Amygdala (tissue), 56 donors: ENCODE measurements at places on chromosomes 16 and 17.
A peak's percentile ranks its signal among the peaks of the same experiment; 100 is the strongest.

DNA sequence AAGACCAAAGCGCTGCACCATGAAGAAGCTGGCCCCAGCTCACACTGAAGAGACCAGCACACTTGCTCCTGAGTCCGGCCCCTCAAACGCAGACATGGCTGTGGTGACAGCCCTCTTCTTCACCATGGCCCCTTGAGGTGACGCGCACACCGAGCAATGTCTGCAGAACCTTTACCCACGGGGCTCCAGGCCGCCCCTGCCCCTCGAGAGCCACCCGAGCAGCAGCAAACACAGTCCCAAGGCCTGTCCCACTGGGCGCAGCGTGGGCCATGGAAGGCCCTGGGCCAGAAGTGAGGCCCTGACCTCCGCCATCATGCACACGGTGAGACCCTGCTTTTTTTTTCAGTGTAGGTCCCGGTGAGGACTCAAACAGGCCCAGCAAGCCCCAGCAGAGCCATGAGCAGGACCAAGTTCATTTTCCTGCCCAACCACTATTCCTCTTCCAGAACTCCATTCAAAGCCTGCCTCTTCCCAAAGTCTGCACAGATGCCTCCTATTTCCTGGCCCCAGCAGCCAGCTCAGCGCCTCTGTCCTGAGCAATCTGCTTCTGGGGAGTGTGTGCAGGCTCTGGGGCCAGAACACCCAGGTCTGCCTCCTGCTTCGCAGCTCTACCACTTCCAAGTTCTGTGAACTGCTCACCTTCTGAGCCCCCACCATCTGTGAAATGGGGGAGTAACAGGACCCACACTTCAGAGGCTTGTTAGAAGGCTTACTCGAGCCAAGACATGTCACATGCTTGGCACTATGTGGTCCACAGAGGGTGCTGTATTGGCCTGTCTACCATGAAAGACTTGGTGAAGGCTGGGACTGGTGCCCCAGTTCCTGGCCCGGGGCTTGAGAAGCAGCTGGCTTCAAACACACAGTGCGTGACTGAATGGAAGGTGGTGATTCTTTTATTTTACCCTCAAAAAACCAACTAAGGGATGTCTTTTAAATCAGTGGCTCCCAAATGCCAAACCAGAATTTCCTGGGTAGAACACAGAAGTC lies 35.7 kb upstream of the GSG1L start:
- no peak for DNase-seq

GRCh38 chr17:68605914-68606313 lies 4.7 kb upstream of the FAM20A start:
- no peak for DNase-seq

DNA sequence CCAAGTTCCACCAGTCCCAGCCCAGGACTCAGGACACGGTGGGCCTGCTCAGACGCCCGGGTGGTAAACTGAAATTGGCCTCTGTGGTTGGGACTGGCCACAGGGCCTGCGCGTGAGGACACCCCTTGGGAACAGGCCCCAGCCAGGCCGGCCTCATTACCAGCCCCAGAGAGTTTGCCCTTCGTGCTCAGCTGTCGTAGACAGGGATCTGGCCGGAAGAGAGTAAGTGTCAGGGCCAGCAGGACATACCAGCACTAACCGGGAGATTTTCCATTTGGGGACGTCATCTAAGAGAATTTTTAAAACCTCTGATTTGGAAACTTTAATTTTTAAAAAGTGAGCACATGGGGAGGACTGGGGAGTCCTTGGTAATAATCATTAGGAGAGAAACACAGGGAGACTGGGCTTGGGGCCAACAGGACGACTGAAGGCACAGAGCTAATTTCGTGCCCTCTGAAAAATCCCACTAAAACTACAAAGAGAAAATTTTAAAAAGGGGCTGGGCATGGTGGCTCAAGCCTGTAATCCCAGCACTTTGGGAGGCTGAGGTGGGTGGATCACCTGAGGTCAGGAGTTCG lies 2.4 kb upstream of the RBFOX3 start:
- no peak for DNase-seq

GRCh38 chr16:31427441-31428278 lies 500 bp downstream of the COX6A2 start:
- peak; percentile 48 for DNase-seq

GRCh38 chr17:79612468-79613194 lies 1.8 kb upstream of the RBFOX3 start:
- DNase-seq = peak; percentile 15

DNA sequence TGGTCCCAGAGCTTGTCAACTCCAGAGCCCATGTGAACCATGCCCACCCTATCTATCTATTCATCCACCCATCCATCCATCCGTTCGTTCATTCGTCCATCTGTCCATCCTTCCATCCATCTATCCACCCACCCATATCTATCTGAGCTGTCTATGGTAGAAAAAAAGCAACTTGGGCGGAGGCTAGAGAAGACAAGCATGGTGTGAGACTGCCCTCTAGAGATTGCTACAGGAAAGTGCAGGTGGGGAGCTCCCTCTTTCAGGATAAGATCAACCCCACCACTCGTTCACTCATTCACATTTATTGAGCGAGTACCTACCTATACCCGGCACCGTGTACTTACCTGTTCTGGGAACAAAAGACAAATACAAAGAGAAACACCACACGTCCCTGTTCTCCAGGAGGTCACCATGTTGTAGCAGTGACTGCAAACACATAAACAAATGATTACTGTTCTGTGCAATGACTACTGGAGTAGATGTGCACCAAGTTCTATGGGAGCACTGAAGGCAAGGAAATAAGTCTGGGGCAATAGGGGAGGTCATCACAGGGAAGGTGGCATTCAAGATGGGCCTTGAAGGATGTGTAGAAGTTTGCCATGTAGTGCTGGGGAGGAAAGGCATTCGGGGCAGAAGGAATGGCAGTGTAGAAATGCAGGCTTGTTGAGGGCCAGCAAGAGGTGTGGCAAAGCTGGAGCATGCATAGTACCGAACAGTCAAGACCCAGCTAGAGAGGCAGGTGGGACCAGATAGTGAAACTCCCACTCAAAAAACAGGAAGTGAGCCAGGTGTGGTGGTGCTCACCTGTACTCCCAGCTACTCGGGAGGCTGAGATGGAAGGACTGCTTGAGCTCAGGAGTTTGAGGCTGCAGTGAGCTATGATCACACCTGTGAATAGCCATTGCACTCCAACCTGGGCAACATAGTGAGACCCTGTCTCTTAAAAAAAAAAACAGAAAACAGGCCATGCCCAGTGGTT lies 13.4 kb upstream of the ATP5MC1 start:
- DNase-seq = peak; percentile 10

- DNase-seq = no peak
Measured at GRCh38 chr17:57623620-57624019, 121.5 kb downstream of the CCDC182 start.

GRCh38 chr17:42702446-42702845 lies 20.1 kb downstream of the CNTNAP1 start:
- DNase-seq = no peak

- no peak for DNase-seq
Measured at GRCh38 chr16:89090182-89090630, 3.4 kb upstream of the ACSF3 start.

DNA sequence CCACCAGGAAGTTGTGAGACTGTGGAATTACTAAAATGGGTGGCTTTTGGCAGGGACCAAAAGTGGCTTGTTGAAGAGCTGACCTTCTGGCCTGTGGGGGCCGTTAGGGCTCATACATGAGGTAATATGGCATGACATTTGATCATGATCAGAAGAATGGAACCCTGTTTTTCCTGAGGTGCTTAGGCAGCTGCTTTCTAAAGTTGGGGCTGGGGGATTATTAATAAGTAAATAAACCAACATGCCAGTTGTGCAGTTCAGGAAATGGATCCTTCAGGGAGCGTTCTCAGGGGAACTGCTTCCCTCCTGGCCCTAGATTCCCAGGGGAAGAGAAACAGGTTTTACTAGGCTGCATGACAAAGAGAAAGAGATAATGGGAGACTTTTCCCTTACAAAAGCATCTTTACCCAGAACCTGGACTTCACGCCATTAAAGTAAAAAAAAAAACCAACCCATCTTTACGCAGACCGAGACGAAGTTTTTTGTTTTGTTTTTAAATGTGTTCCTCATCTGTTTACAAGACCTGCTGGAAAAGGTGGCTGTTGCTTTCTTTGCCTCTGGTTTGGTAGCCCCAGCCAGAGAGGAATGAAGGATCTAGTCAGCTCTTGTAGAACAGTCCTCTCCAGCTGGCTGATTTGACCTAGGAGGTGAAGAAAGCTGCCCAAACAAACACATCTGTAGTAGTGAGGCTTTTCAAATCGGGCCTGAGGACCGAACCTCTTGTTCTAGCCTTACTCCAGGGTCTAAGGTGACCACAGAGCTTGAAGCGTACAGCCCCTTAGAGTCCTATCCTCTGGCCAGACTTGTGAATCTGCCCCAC lies 22.7 kb downstream of the YPEL2 start:
- no peak for DNase-seq

- DNase-seq = no peak
Measured at GRCh38 chr16:54325616-54326265, 39.2 kb upstream of the IRX3 start.

GRCh38 chr16:468068-468821 lies 42.8 kb downstream of the RAB11FIP3 start:
- peak; percentile 10 for DNase-seq

- no peak for DNase-seq
Measured at GRCh38 chr17:15440347-15440746, 27.1 kb downstream of the CDRT4 start.

DNA sequence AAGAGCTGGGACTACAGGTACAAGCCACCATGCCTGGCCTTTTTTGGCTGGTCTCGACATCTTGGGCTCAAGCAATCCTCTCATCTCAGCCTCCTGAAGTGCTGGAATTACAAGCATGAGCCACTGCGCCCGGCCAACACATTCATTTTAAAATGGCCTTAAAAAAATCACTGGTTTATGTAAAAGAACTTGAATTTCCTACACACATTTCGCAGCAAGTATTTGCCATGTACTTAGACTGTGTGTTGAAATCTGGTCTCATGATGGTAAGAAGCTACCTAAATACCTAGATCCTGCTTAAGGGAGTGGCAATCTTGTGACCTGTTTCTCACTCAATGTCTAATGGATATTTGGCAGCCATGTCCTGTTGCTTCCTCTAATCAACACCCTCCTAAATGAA lies 8.5 kb upstream of the CYTH1 start:
- DNase-seq = no peak

DNA sequence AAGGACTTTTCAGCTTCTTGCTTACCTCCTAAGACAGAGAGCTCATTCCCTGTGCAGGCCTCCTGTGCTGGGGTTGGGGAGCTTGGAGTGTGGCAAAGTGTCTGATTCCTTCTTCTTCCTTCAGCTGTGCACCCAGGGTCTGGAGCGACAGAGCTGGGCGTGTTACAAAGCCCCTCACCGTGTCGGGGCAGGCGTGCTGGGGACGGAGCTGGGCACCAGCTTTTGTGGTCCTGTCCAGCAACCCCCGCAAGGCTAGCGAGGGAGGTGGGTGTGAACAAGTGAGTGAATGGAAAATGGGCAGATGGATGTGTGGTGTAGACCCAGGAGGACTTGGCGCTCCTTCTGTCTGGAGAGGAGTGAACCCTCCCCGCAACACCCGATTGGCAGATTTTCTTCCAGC lies 23.7 kb downstream of the SOX8 start:
- DNase-seq = no peak

GRCh38 chr16:728131-728889 lies 1.4 kb downstream of the HAGHL start:
- peak; percentile 51 for DNase-seq

- DNase-seq = no peak
Measured at GRCh38 chr17:39937447-39937846, 9.9 kb downstream of the LRRC3C start.

DNA sequence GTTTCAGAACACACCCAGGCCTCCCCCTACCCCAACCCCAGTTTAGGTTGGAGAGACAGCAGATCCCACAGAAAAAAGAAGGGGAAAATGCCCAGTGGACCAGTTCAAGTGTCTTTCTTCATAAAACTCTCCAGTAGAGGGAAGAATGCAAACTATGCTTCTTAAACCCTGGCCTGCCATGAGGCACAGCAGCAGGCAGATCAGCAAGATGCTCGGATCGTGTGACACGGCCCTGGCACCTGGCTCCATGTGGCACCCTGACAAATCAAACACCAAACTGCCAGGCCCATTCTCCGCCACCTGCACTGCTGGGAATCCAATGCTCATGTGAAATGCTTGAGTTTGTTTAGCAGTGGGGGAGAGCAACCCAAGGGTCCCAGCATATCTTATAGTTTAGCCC lies 166.8 kb downstream of the SOX9 start:
- DNase-seq = no peak

DNA sequence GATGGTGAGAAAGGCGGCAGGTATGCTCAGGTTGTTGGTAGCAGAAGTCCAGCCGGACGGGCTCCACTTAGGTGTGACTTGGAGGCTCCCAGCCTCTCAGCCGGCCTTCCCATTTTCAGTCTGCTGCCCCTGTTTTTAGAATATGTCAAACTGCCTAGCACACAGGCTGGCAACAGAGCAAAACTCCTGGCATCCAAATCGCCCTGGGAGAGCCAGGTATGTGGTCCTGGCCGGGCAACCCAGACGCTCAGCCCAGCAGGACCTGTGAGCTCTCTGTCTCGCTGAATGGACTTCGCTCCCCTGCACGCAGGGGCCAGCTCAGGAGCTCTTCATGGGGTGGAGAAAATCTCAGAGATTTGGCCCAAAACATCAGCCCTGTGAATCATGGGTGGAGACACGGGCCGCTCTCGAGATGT lies 147.9 kb upstream of the CHMP6 start:
- no peak for DNase-seq

DNA sequence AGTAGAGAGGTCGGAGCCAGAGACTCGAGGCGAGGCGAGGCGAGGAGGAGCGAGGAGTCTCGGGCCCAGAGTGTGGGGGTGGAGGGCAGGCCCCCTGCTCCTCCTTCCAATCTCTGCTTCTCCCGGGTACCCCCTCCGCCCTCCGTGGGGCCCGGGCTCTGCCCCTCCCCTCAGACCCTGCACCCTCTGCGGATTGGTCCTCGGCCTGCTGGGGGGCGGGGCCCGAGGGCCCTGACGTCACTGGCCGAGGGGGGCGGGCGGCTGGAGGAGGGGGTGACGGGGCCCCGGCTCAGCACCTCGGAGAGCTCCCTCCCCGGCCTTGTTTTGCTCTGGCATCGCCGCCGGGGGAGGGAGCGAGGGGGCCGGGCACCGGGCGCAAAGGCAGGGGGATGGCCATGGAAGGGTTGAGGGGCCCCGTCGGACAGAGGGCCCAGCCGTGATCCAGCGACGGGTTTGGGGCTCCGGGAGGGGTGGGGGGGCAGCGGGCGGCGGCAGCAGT lies at the start of gene RUNDC3A:
RUNDC3A (plus strand) TSS at position 282 of the 499 bp plus-strand sequence. CDS start 232 bp downstream, outside the sequence.
- DNase-seq = peak; percentile 84
